ENCODE measurements at places on chromosomes 7 and 10.

GRCh38 chr10:80709866-80710265, 172.2 kb downstream of the SH2D4B start:
- no peak for DNase-seq

DNA sequence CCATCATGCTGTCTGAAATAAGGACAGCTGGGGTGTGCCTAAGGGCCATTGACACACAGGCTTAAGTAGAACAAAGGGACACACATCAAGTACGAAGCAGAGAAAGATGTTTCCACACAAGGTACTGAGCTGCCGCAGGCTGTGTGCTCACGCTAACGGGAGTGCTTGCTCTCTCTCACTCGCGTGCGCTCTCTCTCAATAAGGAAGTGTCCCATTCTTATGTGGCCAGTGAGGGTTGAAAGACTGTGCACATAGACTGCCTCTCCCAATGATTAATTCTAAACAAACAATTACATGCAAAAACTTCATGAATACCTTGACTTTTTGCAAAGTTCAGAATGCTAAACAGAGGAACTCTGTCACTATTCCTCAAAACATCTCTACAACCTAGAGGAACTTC, 29.9 kb downstream of the DCLRE1C start:
- DNase-seq = no peak

DNA sequence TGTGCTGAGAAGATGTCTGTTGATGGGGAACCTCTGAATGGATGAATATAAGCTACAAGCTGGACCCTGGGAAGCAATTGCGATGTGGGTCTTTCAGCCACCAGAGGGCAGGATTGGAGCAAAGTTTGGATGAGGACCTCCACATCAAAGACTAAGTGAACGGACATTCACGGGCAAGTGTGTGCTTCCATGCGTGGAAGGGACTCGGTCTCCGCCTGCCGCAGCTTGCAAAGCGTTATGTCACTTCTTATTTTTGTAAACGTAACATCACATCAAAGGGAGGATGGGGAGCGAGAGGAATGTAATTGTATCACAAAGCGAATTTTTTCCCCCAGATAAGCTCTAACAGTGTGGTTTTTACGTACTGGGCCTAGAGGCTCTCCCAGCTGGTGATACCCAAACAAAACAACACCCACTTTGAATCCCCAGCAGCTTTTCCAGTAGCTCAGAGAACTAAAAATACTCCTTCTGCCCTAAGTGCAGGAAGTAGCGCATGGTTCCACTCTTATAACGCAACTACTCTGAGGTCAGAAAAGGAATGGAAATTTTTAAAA, 65.0 kb downstream of the VWA2 start:
- no peak for DNase-seq

DNA sequence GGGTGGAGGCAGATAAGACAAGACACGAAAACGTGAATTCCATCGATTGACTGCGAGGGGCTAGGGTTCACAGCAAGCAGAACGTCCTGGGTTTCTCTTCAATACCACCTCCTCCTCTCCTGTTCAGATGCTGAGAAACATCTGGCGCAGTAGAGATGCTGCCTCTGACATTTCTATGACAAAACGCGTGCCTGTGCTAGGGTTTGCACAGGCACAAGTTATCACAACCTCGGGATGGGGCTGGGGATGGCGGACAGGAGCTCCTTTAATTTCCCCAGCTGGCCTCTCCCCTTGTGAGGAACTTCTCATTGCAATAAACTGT, 99.8 kb upstream of the SVIL start:
- DNase-seq = no peak

- DNase-seq = no peak
Observed at GRCh38 chr7:47804767-47805545, 143.3 kb downstream of the PKD1L1 start.

GRCh38 chr10:58780476-58780875, 267.8 kb downstream of the BICC1 start:
- no peak for DNase-seq

DNA sequence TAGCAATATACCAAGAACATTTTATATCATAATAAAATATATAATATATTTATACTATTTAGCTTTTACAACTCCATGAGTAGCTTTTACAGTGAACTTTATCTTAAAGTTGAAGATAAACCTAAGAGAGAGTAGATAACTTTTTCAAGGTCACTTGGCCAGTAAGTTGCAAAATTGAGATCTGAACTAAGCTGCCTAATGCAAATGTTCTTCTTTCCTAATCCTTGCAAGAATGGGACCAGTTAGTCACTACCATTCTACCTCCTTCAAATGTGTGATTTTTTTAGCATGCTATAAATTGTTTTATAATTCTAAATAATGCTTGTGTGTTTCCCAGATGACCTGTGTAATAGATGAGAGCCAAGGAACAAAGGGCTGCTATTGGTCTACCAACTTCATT, 47.8 kb downstream of the CH25H start:
- no peak for DNase-seq

- no peak for DNase-seq
Observed at GRCh38 chr7:621572-622285, 102.1 kb upstream of the PDGFA start.

DNA sequence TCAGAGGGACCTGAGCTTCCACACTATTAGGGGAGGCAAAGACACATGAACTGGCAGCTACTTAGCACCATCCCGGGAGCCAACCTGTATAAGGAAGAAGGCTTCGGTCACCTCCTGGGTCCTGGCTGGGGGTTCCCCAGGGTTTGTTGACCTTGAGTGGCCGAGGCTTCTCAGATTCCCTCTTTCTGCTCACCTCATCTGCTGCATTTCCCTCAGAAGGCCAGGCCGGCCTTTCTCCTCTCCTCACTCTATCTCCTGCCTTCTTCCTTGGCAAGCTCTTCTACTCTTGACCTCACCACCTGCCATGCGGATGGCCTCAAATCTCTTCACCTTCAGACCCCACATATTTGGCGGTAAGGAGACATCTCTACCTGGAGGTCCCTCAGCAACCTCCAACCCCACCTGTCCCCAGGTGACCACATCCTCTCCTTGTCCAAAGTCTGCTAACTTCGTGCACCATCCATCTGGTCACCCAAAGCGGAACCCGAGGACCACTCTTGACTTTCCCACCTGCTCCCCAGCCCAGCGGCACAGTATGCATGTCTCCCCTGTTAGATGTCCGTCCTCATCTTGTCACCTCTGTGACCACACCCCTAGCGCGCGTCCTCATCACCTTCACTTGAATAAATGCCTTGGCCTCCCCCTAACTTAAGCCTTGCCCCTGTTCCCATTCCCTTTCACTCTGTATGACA, 133.8 kb upstream of the UNC5B start:
- peak; percentile 77 for DNase-seq

- no peak for DNase-seq
Observed at GRCh38 chr10:46225597-46225996, 61.2 kb upstream of the ANTXRL start.

DNA sequence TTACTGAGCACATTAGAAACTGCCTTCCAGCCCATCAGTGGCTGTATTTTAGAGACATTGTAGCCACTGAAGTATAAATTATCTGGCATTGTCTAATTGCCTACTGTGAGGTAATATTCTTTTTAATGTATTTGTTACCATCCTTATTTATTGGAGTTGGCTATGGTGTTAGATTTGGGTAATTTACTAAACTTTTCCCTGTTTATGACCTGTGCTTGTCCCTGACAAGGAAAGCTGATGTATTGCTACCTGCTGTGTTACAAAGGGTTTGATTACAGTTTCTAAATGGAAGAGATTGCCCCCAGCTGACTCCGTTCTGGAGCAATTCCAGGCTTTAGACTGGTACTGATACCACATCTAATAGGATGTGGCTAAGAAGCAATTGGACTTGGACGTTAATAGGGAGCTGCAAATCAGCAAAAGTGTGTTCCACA, 12.3 kb upstream of the ASCC1 start:
- no peak for DNase-seq

- DNase-seq = no peak
Observed at GRCh38 chr7:99653754-99654153, 26.0 kb downstream of the CYP3A5 start.

DNA sequence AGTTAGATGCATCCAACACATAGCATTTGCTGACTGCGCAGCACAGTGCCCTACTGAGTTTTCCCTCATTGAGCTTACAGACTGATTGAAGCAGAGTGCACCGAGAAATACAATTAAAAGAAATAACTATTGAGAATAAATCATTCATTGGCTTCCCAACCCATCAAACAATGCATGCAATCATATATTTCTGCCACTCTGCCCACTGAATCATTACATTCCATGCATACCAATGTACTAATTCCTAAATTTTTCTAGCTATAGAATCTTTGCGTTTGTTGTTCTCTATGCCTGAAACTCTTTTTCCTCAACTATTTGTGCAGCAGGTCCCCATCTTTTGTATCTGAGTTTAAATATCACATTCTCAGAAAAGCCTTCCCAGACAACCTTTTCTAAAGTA, 783.8 kb downstream of the SORCS1 start:
- DNase-seq = no peak

- no peak for DNase-seq
Observed at GRCh38 chr7:70116867-70117266, 518.6 kb downstream of the AUTS2 start.

GRCh38 chr7:44403775-44404174, 78.4 kb upstream of the CAMK2B start:
- no peak for DNase-seq
